ENCODE measurements at places on chromosomes 1 and 21.

- DNase-seq, result no peak
These were observed 1.3 kb upstream of the PARK7 start for GRCh38 chr1:7960165-7960564.

DNA sequence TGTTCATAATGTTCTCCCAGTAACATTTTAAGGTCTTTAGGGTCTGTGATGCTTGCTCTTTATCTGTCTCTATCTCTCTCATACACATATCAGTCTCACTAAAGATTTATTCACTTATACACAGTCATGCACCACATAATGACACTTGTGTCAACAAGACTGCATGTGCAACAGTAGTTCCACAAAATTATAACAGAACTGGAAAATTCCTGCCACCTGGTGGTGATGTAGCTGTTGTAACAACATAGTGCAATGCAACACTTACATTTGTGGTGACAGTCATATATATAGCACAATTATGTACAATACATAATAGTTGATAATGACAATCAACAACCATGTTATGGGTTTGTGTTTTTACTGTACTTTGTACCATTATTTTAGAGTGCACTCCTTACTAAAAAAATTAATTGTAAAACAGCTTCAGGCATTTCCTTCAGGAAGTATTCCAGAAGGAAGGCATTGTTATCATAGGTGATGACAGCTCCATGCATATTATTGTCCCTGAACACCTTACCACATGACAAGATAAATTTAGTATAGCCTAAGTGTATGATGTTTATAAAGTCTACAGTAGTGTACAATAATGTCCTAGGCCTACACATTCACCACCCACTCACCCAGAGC lies 8.1 kb downstream of the TDRD5 start:
- no peak for DNase-seq

- DNase-seq, result no peak
These were observed 5.5 kb downstream of the SORT1 start for GRCh38 chr1:109392037-109392787.

- DNase-seq, result no peak
These were observed 30.9 kb downstream of the RCAN1 start for GRCh38 chr21:34583926-34584563.

- no peak for DNase-seq
These were observed 29.4 kb upstream of the IFNLR1 start for GRCh38 chr1:24216276-24217074.

GRCh38 chr1:54309631-54310366 lies 96.4 kb downstream of the SSBP3 start:
- peak; percentile 58 for DNase-seq

- DNase-seq, result no peak
These were observed 20.6 kb upstream of the LAMC2 start for GRCh38 chr1:183165456-183165855.

DNA sequence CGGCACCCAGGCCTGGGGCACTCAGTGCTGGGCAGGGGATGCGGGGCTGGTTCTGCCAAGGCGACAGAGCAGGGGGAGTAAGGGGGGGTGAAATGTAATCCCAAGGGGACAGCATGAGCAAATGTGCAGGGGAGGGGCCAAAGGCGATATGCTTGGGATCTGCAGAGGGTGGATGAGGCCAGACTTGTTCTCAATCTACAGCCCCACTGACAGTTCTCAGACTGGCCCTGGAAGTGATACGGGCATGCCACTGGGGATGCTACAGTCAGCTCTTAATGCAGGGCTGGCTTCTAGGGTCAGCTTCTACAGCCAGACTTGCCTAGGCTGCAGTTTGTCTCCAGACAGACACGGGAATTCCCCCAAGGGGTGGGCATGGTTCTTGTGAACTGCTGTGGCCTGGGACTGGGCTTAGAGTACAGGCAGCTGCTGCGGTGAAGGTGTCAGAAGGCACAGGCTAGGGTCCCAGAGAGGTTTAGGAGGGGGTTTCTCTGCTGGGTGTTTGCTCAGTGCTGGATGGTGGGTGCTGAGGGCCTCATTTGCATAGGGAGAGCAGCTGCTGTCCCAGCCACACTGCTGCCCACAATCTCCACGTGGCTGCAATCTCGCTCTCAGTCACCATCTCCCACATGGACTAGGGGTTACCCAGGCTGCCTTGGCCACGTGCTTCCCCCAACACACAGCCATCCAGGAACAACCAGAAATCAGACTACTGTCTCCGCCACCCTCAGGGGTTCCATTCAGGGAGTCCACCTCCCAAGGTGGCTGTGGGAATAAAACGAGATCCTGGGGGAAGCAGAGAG lies 190.1 kb downstream of the HIVEP3 start:
- DNase-seq, result no peak

DNA sequence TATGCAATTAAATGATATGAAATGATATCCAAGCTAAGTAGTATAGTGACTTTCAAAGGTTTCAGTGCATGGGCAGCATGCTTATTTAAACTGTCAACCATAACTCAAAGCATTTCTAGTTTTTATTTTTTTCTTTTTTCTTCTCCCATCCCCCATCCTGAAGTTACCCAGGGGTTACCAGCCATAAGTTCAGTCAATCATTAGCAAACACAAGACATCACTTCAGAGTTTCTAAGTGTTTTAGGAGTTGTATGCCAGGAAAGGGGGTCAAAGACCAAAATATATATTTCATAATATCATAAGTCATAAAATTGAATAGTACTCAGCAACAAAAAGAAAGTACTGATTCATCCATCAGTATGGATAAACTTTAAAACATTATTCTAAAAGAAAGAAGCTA lies 28.7 kb downstream of the DHX9 start:
- no peak for DNase-seq

DNA sequence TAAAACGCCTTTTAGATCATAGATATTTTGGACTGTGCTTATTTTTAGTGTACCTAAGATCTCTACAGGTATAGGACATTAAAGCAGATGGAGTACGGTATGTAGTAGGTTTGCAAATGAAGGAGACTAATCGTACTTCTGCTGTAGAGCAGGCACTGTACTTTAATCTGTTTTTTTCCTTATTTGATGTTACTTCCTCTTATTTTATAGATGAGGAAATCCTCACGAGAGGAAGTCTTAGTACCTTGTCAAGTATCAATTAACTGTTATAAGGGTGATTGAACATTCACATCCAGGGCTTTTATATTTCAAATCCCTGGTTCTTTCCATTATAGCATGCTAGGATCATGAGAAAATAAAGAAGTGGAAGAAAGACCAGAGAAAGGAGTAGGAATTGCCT lies 41.1 kb downstream of the CACHD1 start:
- DNase-seq, result no peak

Measured in NCI-H187 treated with DMSO at 0.1 percent for 48 hours (cell line).